ENCODE measurements at places on chromosomes 5 and 9. TPM values are rescaled to one million over a fixed set of nuclear protein-coding genes. Genes with fewer than 3 reads are reported as not detected.

DNA sequence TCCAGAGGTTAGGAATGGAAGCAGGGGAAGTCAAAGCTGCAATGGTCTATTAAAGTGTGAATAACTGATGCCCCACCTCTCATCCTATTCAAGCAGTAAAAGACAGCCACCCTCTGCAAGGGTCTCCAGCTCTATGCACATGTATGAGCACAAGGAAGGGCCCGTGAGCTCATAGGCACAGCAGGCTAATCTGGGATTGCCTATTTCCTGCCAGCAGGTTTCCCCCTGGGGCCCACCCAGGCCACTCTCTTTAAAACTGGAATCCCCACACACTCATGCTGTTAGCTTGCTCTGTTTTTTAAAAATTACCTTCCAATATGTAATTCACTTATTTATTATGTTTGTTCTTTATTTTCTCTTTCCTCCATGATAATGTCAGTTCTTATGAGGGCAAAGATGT, 48.7 kb upstream of the ZNF366 start:
- no peak for DNase-seq

GRXCR2 gene
- not detected for polyA plus RNA-seq

GRCh38 chr9:129631674-129632129, 5.7 kb downstream of the NTMT1 start:
- no peak for DNase-seq

DNA sequence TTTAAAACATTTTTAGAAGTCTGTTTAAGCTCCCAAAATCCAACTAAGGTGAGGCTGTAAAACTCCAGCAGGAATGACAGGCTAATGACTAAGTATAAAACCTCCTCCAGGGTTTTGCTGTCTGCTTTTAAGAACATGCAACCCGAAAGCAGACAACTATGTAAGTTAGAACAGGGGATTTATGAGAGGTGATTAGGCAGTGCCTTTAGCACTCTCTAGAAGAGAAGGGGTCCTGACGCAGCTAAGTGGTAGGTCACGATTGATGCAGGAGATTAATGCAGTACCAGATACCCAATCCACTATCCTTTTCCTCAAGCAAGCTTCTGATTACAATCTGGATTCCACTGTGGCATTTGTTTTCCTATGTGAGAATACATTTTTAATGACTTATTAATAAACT, 25.9 kb downstream of the HOMER1 start:
- no peak for DNase-seq

CCNI2 gene
- polyA plus RNA-seq = not detected

- DNase-seq = no peak
Measured at GRCh38 chr5:102902135-102902448, 147.0 kb downstream of the PAM start.

ROPN1L gene
- polyA plus RNA-seq = 2.1 TPM

GRCh38 chr9:9790216-9790872, 822.5 kb downstream of the PTPRD start:
- DNase-seq = no peak

CORO2A gene
- polyA plus RNA-seq = 1.2 TPM

GLRA1 gene
- not detected for polyA plus RNA-seq

- DNase-seq = no peak
Measured at GRCh38 chr5:80156156-80156555, 99.7 kb downstream of the SERINC5 start.

TMC1 gene
- polyA plus RNA-seq = 0.40 TPM

- no peak for DNase-seq
Measured at GRCh38 chr9:10208691-10209069, 404.1 kb downstream of the PTPRD start.

DNA sequence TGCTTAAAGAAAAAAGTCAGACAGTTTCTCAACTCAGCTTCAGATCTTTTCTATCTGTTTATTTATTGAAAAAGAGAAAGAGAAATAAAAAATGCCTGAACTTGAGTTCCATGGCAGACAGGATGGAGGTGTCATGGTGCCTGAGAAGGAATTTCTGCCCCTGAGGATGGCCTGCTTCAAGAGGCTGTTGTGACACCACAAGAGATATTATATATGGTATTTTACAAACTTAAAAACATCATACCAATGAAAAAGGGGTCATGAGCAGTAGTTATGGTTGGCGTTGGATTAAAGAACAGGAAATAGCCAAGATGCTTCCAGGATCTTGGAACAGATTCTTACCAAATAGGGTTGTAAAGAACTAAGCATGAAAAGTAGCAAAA, 344.6 kb downstream of the GLIS3 start:
- DNase-seq = no peak

All from CD14-positive monocyte (primary cell).